ENCODE measurements at places on chromosomes 5 and 9.

- DNase-seq: no peak
Measured at GRCh38 chr5:98997000-98997399, 68.2 kb upstream of the CHD1 start.

- no peak for DNase-seq
Measured at GRCh38 chr5:76351577-76351976, 51.5 kb upstream of the IQGAP2 start.

DNA sequence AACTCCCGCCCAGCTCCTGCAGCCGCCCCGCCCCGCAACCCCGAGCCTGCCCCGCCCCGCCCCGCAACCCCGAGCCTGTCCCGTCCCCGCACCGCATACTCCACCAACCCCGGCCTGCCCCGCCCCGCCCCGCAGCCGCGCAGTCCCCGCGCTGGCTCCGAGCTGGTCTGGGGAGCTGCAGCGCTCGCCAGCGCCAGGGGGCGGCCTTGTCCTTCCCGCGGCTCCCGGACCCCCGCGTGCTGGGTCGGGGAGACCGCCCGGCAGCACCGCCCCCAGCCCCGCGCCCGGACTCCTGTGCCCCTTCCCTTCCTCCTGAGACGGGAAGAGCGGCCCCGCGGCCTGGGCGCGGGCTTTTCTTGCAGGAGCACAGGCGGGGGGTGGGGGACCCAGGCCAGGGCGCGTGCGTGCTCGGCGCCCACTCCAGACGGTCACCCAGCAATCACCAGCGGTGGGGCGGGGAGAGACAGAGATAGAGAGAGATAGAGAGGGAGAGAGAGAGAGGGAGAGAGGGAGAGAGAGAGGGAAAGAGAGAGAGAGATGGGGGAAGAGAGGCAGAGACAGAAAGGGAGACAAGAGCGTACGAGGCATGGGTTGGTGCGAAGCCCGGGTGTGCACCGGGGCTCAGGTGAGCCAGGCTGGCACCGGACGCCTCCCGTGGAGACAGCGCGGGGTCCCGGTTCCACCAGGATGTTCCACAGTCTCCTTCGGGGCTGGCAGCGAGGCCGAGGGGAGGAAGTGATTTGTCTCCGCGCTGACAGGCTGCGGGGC is 14.7 kb upstream of the TMEM250 start:
- no peak for DNase-seq

- no peak for DNase-seq
Measured at GRCh38 chr5:54234304-54234933, 76.0 kb downstream of the ARL15 start.

DNA sequence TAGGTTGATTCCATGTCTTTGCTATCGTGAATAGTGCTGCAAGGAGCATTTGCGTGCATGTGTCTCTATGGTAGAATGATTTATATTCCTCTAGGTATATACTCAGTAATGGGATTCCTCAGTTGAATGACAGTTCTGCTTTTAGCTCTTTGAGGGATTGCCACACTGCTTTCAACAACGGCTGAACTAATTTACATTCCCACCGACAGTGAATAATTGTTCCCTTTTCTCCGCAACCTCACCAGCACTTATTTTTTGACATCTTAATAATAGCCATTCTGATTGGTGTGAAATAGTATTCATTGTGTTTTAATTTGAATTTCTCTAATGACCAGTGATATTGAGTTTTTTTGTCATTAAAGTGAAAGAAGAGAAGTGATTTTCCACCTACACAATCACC is 18.5 kb downstream of the IFNA5 start:
- no peak for DNase-seq

DNA sequence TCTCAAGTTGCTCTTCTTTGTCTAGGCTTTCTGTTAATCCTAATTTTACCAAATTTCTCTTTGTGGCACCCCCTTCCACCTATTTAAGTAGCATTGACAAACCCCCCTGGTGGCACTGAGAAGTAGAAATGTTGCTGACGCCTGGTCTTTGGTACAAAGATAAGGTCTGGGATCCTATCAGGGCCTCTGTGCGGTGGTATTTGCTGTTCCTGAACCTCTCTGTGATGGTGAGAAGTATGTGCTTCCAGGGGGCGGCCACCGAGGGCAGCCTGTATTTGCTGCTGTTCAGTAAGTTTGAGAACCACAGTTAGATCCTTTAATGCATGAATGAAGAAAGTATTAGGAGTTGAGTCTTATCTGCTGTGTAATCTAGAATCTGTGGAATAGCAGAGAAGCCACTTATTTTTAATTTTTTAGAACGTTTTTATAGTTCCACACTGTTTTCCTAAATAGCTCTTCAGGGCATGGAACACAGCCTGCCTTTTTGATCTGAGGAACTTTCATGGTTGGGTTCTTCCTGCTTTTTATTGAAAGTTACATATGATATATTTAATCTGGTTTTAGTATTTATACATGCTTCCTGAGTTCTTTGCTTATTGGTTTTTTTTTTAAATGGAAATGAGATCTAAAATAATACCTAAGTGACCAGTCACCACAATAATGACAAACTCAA is 124.2 kb downstream of the TRIO start:
- DNase-seq: no peak

- DNase-seq: no peak
Measured at GRCh38 chr5:38257308-38258041, 884 bp upstream of the EGFLAM start.

Measured in stimulated activated CD4-positive, alpha-beta T cell treated with anti-CD3 and anti-CD28 coated beads, Interleukin-2, amount 100 ng/mL, for 4 hours (primary cell).